ENCODE measurements at places on chromosomes 1 and 21.
A peak's percentile ranks its signal among the peaks of the same experiment; 100 is the strongest.

DNA sequence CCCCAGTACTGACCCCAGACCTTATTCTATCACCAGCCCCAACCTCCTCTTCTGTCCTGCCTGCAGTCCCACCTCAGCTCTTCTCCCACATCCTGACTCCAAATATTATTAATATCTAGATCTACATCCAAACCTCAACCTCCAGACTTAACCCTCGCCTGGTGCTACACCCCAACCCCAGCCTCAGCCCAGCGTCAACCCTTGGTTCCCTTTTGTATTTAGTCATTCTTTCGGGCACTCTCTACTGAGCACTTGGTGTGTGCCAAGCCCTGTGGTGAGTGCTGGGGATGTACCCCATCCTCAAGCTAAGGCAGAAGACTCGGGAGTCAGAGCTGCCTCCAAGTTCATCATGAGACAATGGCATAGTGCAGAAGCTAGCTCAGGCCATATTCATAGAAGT lies 1.1 kb downstream of the SHISAL2A start:
- no peak for DNase-seq

DNA sequence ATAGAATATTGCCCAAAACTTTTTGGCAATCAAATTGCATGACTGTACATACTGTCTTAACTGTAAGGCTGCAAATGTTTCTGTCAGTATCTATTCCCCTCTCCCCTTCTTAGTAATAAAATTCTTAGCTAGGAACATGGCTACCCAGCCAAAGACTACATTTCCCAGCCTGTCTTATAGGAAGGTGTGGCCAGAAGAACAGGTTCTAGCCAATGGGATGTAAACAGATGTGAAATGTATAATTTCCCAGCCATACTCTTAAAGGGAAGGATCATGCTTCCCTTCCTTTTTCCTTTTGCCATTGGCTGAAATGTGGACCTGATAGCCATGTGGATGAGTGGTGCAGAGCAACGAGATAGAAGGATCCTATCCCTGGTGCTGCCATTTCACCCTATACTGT lies 7.0 kb upstream of the HIVEP3 start:
- DNase-seq, result no peak

DNA sequence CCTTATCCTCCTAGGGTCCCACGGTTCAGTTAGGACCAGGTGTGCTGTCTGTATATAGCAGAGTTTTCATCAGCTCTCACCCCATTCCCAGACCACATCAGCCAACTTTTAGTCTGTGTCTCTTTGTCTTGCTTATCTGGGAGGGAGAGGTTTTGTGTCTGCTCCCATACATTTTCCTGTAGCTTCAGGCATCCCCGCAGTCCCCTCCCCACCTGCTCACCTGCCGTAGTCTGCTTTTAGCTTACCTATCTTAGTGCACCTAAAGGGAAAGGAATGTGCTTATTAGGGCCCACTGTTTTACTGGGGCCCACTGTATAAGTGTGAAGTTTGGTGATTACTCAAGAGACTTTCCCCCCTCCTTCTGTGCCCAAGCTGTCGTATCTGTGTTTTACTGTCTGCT lies 225.1 kb downstream of the PLA2G4A start:
- DNase-seq, result no peak

DNA sequence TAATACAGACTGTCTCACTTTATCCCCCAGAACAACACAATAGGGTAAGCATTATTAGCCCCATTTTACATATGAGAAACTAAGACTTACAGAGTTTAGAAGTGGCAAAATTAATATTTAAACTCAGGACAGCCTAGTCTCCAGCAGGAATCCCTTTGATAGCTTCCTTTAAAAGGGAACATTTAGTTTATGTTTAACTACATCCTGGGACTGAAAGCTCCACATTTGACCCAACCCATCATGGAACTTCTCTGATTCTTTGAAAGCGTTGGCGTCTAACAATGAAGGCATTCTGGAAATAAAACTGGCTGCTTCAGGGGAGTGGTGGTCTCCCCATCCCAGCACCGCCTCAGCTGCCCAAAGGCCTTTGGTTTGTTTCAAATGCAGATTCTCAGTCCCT lies 250.6 kb upstream of the NFIA start:
- no peak for DNase-seq

GRCh38 chr1:58895559-58896145 lies 111.8 kb upstream of the JUN start:
- DNase-seq, result peak; percentile 56

GRCh38 chr1:235008239-235008638 lies 120.4 kb downstream of the TOMM20 start:
- peak; percentile 76 for DNase-seq

DNA sequence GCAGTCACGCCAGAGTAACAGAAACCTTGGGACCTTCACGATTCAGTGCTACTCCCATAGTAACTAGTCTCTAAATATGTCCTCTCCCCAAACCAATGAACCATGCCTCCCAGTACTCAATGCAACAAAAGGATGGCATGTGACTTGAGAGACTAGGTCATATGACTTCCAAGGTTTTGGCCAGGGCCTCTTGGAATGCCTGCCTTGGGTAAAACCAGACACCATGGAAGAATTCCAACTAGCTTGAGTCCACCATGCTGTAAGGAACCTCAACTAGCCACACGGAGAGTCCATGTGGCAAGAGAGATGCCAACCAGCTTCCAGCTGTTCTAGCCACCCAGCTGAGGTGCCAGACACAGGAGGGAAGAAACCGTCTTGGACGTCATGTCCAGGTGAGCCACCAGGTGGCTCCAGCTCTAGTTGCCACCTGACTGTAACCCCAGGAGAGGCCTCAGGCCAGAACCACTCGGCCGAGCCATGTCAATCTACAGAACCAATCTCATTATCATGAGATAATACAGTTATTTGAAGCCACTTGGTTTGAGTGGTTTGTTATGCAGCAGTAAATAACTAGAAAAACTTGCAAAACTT lies 115.0 kb downstream of the SYF2 start:
- no peak for DNase-seq

- DNase-seq, result no peak
Measured at GRCh38 chr1:77222496-77222895, 3.3 kb upstream of the PIGK start.

- no peak for DNase-seq
Measured at GRCh38 chr1:55997536-55997935, 581.8 kb downstream of the PLPP3 start.

DNA sequence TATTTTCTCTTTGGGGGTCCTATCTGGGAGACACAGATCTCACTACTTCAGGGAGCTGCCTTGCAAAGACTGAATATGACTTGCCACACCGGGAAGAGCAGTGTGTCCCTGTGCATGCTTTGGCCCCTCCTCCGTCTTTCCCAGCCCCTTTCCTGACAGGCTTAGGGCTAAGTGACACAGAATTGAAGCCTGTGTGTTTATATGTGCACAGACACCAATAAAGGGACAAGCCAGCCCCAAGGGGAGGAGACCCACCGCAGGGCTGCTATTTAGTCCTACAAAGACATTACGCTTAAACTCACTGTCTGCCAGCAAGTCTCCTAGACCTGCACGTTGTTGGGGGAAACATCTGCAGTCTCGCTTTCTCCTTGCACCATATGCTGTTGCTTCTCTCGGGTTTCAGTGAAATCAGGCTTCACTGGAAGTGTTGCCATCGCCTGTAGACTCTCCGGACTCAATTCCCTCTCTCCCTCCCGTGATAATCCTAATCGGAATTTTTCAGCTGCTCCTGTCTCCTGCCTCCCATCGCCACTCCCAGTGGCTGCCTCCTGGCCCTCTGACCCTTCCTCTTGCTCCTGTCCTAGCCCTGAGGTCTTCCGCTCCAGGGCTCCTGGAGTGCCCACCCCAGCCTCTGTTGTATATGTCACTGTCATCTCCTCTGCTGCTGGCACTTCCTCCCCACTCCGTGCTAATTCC lies 58.5 kb upstream of the LRRC53 start:
- DNase-seq, result no peak

DNA sequence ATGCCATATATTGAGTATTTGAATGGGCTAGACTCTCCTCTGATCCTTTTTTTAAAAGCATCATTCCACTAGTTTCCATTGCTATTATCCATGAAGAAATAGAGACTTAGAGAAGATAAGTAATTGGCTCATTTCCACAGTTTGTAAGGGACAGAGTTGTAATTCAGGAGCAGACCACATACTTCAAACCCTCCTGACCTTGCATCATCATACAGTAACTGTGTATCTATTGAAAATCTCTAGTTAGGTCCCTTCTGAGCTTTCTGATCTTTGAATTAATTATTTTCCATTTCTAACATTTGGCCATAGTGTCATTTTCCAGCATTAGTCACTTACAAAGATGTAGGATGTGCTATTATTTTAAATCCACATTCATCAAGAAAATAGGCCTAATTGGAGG lies 386.5 kb upstream of the ST6GALNAC5 start:
- no peak for DNase-seq

DNA sequence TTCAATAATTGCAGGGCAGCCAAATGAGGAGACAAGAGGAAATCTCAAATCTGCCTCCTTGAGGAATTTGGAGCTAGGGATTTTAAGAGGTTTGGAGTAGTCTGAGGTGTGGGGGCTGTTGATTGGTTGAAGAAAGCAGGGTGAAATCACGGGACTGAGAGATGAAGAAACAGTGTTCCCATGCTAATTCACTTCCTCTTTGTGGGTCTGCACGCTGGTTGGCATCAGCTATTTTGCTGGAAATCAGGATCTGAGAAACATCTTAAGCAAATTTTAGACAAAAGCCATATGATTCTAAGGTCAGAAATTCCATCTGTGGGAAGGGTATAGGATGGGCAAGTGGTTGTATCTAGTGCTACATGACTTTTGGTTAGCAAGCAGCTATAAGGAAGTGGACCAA lies 107.1 kb upstream of the PAXBP1 start:
- peak; percentile 64 for DNase-seq

- DNase-seq, result peak; percentile 78
Measured at GRCh38 chr1:232635778-232636356, 5.9 kb upstream of the SIPA1L2 start.

- DNase-seq, result no peak
Measured at GRCh38 chr1:230891413-230891812, 23.1 kb upstream of the C1orf198 start.

DNA sequence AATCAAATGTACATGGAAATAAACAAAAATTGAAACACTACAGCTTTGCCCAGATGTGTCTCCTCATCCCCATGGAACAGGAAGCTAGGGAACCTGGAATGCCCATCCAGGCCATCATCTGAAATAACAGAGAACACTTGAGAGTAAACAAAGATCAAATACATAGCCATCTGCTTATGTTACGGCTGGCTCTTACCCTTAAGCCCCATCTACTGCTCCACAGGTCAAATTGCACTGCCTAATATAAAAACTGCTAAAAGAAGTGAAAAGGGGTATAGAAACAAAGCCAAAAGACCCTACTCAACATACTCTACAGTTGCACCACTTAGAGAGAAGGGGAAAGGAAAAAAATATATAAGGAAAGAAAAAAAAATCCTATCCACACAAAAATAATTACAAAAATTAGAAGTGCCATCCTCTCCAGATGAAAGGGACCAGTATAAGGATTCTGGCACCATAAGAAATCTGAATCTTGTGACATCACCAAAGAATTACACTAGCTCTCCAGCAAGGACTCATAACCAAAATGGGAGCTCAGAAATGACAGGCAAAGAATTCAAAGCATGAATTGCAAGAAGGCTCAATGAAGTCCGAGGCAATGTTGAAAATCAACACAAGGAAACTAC lies 26.9 kb downstream of the OR6Y1 start:
- peak; percentile 61 for DNase-seq

- DNase-seq, result no peak
Measured at GRCh38 chr1:235635938-235636662, 13.5 kb downstream of the GNG4 start.

DNA sequence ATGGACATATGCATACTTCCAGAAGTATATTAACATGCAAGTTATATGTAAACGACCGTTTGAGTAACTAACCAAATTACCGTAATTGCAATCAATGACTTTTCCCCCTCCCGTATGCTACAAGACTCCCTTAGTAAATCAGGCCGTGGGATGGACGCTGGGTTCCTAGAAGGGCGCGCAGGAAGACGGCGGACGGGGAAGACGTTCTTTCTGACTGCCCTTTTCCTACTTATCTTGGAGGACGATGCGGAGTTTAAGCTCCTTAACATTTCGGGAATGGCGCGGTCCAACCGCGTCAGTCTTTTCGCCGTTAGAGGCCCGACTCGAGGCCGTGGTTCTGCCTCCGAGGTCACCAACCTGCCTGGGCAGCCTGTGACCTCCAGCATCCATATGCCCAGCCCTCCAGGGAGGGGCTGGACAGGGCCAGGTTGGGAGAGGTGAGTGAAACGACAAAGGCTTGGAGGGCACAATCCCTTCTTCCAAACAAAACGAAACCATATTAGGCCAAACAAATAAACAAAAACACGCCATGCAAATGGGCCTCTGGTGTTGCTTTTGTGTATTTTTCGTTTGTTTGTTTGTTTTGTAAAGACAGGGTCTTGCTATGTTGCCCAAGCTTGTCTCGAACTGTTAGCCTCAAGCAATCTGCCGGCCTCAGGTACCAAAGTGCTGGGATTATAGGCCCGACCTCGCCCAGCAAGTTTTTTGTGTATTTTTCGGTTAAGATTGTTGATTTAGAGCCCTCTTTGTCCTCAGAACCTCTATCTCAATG lies 873 bp upstream of the PI4KB start:
- no peak for DNase-seq

DNA sequence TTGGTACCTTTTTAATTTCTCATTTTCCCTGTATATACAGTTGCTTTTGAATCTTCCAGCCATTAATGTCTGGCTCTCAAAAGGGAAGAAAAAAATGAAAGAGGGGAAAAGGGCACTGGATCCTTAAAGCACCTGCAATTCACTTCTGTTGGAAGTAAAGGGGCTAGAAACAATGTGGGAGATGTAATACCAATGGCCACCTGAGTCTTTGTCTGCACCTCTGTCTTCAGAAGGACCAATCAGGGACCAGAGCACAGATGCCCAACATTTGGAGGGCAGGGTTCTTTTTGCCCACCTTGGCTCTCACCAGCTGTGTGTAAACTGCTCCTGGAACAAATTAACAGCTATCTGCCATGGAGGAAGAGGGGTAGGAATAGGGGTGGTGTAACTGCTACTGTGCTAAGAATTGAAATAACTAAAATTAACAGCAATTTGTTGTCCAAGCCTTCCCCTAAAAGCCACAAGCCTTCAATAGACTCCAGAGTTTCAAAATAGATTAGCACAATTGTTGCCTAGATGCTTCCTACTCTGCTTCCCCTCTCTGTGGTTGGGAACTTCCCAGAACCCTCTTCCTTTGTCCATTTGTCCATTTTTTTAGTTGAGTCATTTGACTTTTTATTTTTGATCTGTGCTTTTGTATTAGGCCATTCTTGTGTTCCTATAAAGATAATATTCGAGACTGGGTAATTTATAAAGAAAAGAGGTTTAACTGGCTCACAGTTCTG lies 11.5 kb upstream of the LRRC8B start:
- DNase-seq, result peak; percentile 79

- peak; percentile 20 for DNase-seq
Measured at GRCh38 chr21:44709426-44710293, 1.7 kb downstream of the TSPEAR start.

- no peak for DNase-seq
Measured at GRCh38 chr1:147624529-147624928, 45.8 kb downstream of the ACP6 start.

Measured in suppressor macrophage treated with lipopolysaccharide for 1 hour (primary cell).